Nephron progenitor cell (in vitro differentiated cells): ENCODE measurements at places on chromosomes 3 and 15.

- H3K36me3 ChIP-seq = no peaks in the 10 kb centered on the region
- peaks cover 27% of the 10 kb centered on the region for H3K4me1 ChIP-seq
- peaks cover 19% of the 10 kb centered on the region for H3K27me3 ChIP-seq
- H3K27ac ChIP-seq = no peak overlapping the region
- DNase-seq = peak; percentile 89
Observed at GRCh38 chr15:73972984-73973682, 19.0 kb downstream of the STOML1 start.

GRCh38 chr3:57998366-57999283 lies 9.6 kb upstream of the FLNB start:
- no peak overlapping the region for H3K4me3 ChIP-seq
- no peaks in the 10 kb centered on the region for H3K36me3 ChIP-seq
- H3K27ac ChIP-seq = peak overlapping the region; percentile 76
- no peaks in the 10 kb centered on the region for H3K27me3 ChIP-seq

- peak; percentile 95 for DNase-seq
- H3K4me1 ChIP-seq = peaks cover 45% of the 10 kb centered on the region
- peak within 1 kb of the TSS; percentile 100 for H3K27ac ChIP-seq
Observed at GRCh38 chr15:60478566-60479360, at the start of gene ICE2. Gene ICE2, minus strand, starts transcription at chr15:60479142. Its CDS starts 1,165 bp downstream, at chr15:60477977.

GRCh38 chr3:74643636-74644035 lies 29.2 kb upstream of the CNTN3 start:
- peak overlapping the region; percentile 22 for H3K4me3 ChIP-seq
- DNase-seq = peak; percentile 54
- peaks cover 10% of the 10 kb centered on the region for H3K27me3 ChIP-seq
- peak overlapping the region; percentile 6 for H3K27ac ChIP-seq
- H3K4me1 ChIP-seq = peaks cover 16% of the 10 kb centered on the region

DNA sequence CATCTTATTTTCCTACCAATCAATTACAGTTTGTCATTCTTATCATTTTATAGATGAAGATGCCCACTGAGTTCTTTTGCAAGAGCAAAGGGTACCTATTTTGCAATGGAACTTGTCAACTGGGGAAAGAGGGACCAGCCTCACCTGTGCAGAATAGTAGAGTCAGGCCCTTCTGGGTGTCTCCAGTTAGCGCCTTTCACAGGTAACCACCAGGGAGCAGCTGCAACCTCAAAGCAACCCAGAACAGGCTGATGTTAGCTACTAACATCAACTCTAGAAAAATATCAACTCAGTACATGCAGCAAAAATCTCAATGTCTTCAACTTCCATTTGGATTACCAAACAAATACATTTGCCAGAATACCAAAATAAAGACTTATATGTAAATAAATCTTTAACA lies 47.1 kb downstream of the SUMF1 start:
- no peak overlapping the region for H3K27ac ChIP-seq
- no peak for DNase-seq
- peaks cover 20% of the 10 kb centered on the region for H3K36me3 ChIP-seq
- no peaks in the 10 kb centered on the region for H3K27me3 ChIP-seq

DNA sequence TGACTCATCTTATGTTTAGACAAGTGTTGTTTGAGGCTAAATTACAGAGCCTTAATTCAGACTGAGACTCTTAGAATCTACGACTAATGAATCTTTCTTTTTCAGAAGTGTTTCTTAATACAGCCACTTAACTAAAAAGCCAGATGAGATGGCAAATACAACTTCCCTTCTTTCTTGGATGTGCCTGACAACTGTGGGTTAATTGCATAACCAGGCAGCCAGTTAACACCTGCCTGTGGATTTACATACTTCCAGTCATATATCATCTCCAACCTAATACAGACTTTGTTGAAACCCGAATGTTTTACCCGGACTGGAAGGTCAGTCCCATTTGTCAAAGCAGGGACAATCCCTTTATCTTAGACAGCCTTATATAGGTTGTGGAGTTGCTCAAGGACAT lies 297.6 kb downstream of the VPS13C start:
- no peaks in the 10 kb centered on the region for H3K27me3 ChIP-seq
- no peak for DNase-seq
- H3K4me1 ChIP-seq = peaks cover 41% of the 10 kb centered on the region
- H3K4me3 ChIP-seq = no peak overlapping the region
- no peak overlapping the region for H3K27ac ChIP-seq
- H3K36me3 ChIP-seq = no peaks in the 10 kb centered on the region
